ENCODE measurements at places on chromosomes 1 and 21.

DNA sequence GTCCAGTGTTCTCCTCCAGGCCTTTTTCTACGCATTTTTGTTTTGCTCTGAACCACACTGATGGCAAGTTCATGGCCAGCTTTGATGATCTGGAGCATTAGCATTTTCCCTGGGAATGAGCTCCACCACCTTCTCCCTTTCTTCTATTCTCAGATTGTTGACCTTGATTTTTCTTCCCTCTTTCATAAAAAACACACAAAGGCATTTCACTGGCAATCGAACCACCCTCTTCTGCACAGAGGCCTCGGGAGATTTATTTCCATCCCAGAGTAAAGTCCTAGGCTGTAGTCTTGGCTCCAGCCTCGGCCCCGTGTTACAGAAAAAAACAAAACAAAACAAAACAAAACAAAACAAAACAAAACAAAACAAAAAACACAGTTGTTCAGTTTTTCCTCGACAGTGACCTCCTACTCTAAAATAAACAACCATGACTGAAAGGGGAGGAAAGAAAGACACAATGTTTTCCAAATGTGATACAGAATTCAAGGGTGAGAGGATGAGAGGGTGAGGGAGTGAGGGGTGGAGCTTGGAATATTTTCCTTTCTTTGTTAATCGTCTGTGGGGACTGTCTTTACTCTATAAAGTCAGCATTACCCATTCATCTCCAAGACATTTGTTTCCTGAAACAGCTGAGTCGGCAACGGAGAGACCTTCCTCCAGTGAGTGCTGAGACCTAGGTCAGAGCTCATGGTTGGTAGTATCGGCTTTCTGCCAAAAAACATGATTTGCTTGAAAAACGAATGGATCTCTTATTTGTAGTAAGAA lies 29.8 kb upstream of the RNF186 start:
- DNase-seq = no peak

- no peak for DNase-seq
Measured at GRCh38 chr1:97906567-97907241, 14.1 kb downstream of the DPYD start.

DNA sequence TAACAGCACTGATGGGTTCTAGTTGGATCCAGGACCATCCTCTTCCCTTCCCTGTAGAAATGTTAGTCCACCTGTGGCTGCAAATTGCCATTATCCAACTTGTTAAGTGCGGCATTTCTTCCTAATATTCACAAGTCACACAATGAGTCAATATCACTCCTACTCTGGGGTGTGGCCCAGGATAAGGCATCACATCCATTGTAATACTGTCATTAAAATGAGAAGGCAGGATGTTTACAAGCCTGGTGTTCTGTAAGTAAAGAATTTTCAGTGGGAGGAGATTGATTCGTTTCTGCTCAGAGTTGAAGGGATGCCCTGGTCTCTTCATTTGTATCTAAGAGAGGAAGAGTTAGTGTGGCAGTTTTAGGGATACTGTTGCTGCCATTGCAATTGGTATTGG lies 18.1 kb upstream of the ARHGAP29 start:
- DNase-seq = no peak

GRCh38 chr21:39182484-39183271 lies 573 bp downstream of the PSMG1 start:
- DNase-seq = peak; percentile 27

DNA sequence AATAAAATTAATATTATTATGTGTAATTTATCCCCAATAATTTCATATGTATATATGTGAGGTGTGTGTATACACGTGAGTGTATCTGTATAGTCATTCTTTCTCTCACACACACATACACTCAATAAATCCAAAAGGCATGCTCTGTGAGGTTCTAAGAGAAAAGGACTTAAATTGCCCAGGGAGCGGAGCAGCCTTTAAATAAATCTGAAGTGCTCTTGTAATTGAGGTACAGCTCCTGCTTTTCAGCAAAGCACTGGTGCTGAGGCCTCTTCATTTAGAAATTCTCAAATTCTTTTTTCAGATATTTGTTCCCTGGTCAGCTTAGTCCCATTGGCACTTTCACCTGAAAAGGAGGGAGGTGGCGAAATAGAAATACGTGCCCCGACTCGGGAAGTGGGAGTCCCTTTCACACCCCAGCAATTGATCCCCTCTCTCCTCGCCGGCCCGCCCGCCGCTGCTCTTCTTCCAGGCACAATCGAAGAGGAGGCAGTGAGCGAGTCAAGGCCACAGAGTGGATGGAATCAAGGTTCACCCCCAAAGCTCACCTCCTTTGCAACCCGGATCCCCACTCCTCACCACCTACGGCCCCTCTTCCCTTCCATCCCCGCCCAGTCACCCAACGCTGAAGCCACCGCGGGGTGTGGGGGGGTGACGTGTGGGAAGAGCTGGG lies 944 bp downstream of the PLPPR5 start:
- DNase-seq = no peak

DNA sequence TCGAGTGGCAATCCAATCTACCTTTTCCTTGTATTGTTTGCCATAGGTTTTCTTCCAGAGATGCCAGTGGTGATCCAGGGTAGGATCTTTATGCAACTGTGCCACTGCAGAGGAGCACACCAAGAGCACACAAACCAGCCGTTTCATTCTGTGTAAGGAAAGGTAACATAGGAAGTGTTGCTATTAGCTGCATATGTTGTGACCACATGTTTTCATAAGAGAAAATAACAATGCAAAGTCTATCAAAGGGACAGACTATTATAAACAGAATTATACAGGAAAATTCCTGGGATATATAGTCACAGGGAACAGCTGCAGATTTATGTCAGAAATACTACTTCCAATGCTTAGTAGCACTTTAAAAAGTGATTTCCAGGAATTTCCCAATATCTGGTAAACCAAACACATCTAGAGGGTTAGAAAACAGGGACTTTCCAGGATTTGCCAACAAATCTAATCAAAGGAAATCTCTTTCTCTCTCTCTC lies 919 bp downstream of the CTSS start:
- peak; percentile 33 for DNase-seq

DNA sequence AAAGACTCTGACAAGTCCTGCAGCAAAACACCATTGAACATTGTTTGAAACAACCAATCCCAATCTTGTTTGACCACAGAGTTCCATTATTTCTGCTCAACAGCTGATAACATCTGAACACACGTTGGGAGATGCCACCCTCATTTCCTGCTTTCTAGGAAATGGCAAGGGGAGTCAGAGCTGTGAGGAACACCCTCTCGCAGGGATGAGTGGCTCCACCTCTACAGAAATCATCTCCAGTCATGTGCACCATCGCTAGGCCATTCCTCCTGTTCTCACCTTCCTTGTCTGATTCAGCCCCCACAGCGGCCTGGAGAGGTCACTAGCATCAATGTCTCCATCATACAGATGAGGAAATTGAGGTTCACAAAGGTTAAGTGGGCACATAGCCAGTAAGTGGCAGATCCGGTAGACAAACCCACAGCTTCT lies 22.4 kb upstream of the RUNX3 start:
- no peak for DNase-seq

DNA sequence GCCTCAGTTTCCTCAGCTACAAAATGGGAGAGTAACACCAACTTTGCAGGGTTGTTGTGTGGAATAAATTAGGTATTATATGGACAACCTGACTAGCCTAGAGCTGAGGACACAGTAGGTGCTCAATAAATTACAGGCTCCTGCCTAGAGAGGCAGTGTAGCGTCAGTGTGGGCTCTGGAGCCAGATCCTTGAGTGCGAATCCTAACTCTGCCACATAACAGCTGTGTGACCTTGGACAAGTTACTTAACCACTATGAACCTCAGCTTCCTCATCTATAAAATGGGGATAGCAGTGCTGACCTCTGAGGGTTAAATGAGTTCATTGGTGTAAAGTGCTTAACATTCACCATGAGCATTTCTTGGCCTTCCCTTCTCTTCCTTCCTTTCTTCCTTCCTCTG lies 33.1 kb downstream of the RAP1GAP start:
- no peak for DNase-seq

DNA sequence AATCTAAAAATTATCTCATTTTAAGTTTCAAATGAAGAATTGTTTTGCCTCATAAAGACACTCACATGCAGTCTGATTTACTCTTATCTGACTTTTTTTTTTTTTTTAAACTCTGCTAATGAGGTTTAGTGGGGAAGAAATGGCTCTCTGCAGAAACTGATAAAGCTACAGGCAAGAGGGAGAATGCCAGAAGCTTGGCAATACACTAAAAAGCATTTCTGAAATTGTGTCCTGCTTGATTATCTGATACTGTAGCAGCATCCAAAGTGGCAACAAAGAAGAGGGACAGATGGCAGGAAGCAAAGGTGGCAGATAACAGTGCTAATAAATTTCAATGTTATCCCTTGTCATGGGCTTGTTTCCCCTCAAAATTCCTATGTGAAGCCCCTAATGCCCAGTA lies 1744.9 kb downstream of the NCAM2 start:
- DNase-seq = no peak

DNA sequence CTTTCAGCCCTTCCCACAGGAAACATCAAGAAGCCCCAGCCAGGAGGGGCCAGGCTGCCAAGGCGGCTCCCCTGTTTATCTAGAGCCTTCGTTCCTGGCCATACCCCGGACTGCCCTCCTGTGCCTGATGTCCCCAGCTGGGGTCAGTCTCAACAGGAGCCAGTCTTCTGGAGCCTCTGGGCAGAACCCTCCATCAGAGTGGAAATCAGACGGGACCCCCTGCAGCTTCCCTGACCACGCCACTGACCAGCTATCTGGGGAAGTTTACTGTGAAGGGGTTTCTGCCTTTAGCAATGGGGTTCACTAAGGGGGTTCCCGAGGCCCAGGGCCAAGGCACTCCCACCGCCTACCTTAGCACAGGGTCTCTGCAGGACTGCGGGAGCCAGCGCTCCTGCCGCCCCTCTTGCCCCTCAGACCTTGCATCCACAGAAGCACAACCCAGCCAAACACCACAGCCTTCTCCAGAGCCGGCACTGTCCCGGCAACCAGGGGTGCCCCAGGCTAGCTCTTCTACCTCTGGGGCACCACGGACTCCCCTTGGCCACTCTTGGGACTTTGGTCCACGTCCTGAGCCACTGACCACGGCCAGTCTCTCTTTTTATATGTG lies 3.5 kb upstream of the MTFR1L start:
- no peak for DNase-seq
